ENCODE measurements at places on chromosomes 6 and 20. TPM values are rescaled to one million over a fixed set of nuclear protein-coding genes. Genes with fewer than 3 reads are reported as not detected.

Gene FAM83B
- 0.30 TPM for total RNA-seq

Gene TIAM2
- total RNA-seq: 25.7 TPM

Gene GPX5
- total RNA-seq: not detected

Gene DLK2
- total RNA-seq: 3.5 TPM

Gene PACSIN1
- 16.6 TPM for total RNA-seq

Gene SNAP91
- 33.8 TPM for total RNA-seq

Gene ADTRP
- not detected for total RNA-seq

Gene CUTA
- 202 TPM for total RNA-seq

Gene ESF1
- 20.6 TPM for total RNA-seq

Gene METTL24
- total RNA-seq: 11.5 TPM

Gene MAP3K7
- total RNA-seq: 44.4 TPM

Gene PKHD1
- 0.10 TPM for total RNA-seq

Gene IL17A
- total RNA-seq: not detected

Gene TAGAP
- 3.3 TPM for total RNA-seq

Gene C6orf52
- 7.1 TPM for total RNA-seq

Gene ZNF335
- 9.9 TPM for total RNA-seq

Gene PROKR2
- total RNA-seq: 0.66 TPM

Gene ACSS1
- total RNA-seq: 11.2 TPM

Gene EZR
- total RNA-seq: 163 TPM

Gene PMEPA1
- 15.8 TPM for total RNA-seq

Gene RBM38
- total RNA-seq: 25.0 TPM

Gene ORC3
- total RNA-seq: 56.3 TPM

Gene KIF13A
- total RNA-seq: 47.8 TPM
